ENCODE measurements at places on chromosomes 16 and 17.

DNA sequence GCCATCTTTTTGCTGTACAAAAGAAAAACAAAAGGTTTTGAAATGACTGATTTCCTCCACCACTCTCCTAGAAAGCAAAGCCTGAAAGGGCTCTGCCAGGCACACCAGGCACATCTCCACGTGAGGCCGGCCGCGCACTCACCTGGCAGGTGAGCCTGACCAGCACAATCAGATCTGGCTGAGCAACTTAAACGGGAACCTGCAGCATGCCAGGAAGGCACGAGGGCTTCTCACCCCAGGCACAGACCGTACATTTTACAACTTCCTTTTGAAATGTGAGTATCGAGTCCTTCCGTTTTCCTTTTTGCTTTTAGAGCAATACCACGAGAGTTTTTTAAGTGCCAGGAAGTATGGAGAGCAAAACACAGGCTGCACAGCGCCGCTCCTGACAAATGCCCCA, 22.5 kb downstream of the SLC38A10 start:
- DNase-seq, result no peak

DNA sequence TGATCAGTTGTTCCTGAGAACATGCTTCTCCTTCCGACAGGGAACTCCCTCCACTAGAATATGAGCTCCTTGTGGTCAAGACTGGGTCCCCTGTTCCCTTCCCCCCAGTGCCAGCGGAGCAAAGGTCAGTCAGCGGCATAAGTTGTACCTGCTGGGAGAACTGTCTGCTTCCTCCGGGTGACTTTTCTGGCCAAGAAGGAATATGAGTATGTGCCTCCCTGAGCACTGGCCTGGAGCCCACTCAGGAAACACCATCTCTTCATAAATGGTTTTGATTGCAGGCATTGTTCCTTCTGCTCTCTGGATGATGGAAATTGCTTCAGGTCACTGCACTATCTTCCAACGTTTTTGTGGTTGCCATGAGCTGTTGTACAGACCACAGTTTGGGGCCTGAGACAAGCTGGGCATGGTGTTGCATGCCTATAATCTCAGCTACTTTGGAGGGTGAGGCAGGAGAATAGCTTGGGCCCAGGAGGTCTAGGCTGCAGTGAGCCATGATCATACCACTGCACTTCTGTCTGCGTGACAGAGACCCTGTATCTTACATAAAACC, 2.9 kb upstream of the P4HB start:
- DNase-seq, result no peak

GRCh38 chr17:71824671-71825070, 296.1 kb upstream of the SOX9 start:
- no peak for DNase-seq

DNA sequence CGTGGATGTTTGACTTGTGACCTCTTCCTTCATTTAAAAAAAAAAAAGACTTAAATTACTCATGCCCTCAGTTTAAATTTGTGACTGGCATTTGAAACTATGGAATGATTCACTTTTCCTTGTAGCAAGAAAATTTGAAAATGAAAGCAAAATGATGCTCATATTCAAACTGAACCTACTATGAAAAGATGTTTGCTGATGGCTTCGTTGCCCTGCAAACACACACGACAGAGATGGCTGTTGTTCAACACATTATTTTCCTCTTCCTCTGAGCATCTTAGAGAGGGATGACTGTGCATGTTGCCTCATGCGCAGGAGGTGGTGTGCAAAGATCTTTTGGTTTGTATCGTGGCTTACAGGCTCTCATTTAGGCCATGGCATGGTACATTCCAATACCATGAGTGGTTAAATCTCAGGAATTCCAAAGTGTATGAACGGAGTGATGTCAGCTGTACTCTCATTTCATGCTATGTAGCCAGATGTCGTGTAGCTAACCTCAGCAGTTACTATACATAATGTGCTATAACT, 164.5 kb downstream of the PRKCA start:
- peak; percentile 55 for DNase-seq

DNA sequence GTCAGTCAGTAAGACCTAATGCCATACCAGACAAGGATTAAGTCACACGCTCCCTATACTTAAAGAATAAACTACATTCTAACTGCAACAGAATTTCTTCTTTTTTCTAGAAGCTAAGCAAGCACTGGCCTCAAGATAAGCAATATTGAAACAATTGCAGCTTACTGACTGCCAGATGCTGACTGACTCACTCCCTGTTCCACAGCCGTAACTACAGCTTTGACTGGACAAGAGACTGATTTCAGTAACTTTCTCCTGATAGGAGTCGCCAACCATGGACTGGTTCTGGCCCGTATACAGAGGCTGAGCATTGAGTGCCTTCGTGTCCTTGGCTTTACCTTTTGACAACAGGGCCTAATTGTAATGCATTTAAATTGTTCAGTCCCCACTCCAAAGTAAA, 67.9 kb downstream of the TRIM37 start:
- DNase-seq, result no peak

GRCh38 chr16:81770008-81770407, 9.1 kb upstream of the PLCG2 start:
- no peak for DNase-seq

DNA sequence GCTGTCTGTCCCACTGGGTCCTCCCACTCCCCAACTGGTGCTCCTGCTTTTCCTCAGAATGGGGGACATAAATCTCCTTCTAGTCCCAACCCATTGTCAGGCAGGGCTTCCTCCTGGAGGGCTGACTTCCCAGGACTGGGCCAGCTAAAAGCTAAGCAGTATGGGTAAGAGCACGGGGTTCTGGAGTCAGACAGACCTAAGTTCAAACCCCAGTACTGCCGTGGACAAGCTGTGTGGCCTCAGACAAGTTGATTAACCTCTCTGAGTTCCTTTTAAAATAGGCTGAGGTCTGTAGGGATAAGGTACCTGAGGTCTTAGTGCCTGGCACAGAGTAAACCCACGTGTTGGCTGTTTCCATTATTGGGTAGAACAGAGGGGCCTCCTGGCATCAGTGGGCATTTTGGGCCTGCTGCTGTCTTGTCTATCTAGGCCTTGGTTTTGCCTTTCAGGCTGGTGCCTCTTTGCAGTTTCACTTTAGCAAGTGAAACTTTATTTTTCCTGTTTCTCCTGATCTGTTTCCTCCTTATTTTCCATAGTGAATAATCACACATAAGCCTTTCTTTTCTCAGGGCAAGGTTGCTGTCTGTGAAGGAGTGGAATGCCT, 114.6 kb downstream of the PRKCB start:
- no peak for DNase-seq

DNA sequence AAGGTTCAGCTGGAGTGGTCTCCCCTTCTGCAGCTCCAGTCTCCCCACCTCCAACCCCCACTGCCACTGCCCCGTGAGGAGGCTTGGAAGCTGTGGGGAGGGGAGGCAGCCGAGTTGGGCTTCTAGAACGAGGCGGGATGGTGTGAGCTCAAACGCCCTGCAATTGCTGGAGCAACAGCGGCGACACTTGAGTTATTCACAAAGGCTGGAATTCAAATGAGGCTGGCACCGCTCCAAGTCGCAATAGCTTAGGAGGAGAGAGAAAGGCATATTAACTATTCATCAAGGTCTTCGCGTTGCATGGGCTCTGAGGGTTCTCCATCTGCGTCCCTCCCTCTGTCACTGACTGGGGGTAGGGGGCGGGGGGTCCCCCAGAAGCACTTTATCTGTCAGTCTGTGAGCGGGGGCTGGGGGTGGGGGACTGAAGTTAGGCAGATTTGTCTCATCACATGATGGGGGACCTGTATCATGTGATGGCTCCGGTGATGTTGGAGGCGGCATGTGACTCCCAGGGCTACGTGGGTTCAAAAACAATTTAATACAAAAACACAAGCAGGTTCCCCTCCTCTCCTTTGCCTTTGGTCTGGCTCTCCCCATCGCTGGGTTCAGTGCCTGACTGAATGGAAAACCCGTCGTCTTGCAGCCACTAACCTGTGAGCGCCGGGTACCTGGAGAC, 70.5 kb downstream of the RBBP6 start:
- DNase-seq, result no peak

DNA sequence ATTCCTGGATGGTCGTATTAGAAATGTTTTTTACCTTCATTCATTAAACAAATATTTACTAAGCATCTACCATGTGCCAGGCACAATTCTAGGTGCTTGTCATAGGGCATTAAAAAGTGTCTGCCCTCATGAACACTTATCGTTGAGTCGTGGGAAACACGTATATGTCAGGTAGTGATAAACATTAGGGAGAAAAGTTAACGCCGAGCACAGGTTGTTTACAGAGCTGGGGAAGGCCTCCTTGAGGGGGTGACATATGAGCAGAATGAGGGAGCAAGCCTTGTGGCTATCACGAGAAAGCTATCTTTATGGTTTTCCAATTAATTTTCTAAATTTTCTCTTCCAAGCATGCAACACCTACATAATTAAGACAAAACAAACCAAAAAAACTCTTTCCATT, 985 bp upstream of the ZNF213 start:
- no peak for DNase-seq

GRCh38 chr17:75010683-75011400, 1.6 kb upstream of the MRPL58 start:
- DNase-seq, result no peak

GRCh38 chr16:84308120-84308519, 13.4 kb downstream of the WFDC1 start:
- no peak for DNase-seq

GRCh38 chr17:42252597-42253550, 23.3 kb downstream of the STAT5B start:
- DNase-seq, result no peak

DNA sequence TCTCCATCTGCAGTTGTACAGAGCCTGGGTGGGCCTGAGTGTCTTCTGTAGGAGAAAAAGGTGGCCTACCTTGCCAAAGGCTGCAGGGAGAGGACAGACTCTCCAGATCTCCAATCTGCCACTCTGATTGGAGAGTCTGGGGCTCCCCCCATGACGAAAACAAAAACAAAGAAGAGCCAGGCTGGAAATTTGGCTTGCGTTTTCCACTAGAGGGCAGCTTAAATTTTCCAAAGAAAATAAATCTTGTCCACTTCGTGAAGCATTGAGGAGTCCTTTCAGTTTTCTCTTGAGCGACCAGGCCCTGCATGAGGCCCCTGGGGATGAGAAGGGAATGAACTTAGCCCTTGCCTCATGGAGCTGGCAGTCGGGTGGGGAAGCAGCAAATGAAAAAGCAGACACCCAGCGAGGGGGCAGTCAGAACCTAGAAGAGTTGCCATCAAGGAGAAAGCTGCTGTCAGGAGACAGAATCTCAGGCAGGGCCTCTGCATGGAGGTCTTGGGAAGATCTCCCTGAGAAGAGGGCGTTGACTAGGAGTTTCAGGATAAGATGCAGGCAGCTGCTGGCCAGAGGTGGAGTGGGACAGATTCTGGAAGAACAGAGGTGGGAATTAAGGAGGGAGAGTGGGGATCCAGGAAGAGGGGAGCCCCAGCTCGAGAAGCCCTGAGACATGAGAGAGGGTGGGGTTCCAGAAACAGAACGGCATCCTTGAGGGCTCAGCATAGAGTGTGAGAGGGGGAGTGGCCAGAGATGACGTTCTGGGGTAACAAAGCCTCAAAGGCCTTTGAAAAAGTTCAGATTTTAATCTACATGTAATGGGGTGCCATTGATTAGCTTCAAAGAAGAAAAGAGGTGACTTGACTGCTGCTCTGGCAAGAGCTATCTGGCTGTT, 8.4 kb upstream of the SHCBP1 start:
- DNase-seq, result no peak

GRCh38 chr16:56353054-56353921, 72.1 kb downstream of the AMFR start:
- DNase-seq, result no peak

DNA sequence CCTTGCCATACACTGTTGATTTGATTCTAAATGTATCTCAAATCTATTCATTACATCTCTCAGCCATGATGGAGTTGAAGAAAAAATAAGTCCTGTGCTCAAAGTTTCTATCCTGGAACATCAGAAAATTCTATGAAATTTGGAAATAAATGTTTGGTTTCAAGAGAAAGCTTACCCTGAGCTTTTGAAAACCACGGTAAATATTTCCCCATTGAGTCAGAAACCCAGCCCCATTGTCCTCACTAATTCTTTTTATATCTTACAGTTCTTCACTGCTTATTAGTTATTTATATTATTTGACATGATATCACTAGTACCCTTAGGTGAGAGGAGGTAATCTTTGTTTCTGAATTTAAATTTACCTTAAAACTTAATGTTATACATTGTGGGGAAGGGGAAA, 128.5 kb downstream of the MRTFB start:
- no peak for DNase-seq

- no peak for DNase-seq
These were observed 44.6 kb downstream of the STX8 start for GRCh38 chr17:9531034-9531433.

GRCh38 chr16:31148281-31148728, 1.6 kb downstream of the PRSS36 start:
- DNase-seq, result no peak

DNA sequence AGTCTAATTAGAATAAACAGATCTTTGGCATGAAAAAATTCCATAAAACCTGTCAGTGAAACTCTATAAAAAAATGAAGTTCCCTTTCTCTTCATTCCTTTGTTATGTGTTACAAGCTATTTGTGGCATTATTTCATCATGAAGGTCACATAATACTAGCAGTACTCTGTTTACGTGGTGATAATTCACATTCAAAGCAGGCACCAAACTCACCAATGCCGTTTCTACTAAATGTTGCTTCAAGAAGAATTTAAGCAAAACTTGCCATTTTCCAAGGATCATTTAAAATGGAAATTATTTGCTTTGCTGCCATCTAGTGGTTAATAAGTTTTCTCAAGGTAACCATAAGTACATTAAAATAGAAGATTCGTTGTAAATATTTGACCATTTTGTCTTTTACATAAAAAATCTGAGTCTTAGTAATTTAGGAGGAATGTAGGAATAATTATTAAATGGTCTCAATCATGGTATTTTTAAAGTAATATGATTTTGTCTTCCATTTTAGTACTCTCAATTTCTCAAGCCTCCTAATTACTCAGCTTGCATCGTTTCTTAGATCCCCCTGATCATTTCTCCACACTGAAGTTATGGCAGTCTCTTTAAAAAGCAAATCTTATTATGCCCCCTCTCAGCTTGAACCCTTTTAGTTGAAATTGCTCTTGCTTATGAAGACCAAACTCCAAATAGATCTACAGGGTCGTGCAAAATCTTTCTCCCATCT, 80.8 kb downstream of the OMG start:
- no peak for DNase-seq
